ENCODE measurements at places on chromosomes 1 and 21.

DNA sequence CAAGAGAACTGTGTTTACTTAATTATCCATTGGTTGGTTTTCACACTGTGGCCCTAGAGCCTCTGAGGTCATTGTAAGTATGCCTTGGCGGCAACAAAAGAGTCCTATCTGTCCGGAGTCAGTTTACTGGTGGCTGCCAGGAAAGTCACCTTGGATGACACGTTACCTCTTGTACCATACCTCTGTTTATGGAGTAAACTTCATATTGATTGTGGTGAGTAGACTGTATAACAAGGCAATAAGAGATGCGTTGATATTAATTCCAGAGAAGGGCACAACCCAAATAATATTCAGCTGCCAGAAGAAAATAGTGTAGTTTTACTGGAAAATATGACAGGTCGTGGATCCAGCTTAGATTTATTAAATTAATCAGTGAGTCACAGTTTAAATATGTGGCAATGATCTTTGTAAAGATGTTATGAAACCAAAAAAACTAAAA is 20.4 kb upstream of the KIF14 start:
- DNase-seq = no peak

GRCh38 chr1:187228790-187229189 is 400.0 kb downstream of the PLA2G4A start:
- no peak for DNase-seq

DNA sequence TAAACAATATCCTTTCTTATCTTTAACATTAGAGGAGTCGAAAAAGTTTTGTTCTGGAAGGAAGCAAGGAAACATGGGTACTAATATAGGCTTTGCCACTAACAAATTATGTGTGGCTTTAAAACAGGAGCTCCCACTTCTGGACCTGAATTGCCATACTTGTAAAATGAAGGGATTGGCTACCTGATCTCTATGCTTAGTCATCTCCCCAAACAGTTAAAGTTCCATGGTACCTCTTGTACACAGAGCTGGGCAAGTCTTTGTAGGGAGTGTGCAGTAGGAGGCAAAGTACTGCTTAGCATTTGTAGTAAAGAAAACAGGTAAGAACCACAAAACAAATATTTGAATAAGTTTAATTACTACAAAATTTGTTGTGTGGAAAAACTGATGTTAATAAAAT is 81.3 kb downstream of the MAST2 start:
- no peak for DNase-seq

DNA sequence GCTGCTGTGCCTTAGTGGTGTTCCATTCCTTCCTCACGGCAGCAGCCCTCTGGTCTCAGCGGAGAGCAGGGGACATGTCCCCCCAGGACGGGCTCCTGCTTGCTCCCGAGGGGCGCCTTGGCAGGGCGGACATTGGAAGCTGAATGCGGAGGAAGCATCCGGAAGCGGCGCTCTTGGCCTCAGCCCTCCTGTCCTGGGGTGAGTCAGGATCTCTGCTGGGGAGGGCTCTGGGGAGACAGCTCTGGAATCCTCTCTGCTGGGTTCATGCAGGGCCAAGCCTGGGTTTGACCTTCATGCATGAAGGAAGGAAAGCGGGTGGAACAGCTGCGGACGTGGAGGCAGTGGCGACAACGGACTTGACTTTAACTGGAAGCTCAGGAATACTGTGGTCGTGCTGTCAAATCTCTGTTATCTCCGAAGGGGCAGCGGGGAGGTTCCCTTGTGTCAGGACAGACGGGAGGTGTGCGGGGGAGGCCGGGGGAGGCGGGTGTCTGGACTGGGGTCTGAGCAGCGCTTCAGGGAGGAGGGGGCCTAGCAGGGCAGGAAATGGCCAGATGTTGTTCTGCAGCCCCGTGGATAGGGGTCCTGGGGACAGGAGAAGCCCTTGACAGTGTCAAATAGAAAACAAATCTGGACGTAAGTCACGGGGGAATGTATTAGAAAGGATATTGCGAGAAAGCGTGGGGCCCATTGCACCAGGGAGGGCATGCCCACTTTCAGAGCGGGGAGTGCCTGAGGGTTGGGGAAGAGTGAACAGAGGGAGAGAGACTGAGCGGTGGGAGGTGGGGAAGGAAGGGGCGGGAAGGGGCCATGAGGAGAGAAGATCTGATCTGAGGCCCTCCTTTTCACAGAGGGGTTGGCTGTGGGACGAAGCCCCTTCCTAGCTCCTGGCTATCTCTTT is 26.6 kb downstream of the CRYAA start:
- DNase-seq = no peak

DNA sequence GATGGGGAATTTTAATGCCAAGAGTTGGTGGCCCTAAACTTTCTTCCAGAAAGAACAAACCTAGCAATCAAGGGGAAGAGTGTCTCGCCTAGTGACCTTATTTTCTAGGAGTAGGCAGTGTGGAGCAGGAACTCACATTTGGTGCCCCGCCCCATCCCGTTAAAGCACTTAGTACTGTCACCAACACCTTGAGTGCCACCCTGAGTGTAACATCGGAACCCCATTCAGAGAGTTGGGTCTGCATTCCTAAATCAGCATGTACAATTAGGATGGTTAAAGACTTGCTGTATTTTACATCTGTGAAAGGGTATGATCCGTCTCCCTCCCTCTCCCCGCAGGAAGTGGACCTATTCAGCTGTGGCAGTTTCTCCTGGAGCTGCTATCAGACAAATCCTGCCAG is 15.5 kb downstream of the ETS2 start:
- DNase-seq = no peak

- DNase-seq = no peak
These were observed 80.0 kb downstream of the HUNK start for GRCh38 chr21:31952828-31953227.

Measured in stimulated activated CD4-positive, alpha-beta T cell treated with anti-CD3 and anti-CD28 coated beads, Interleukin-2, amount 100 ng/mL, for 48 hours (primary cell).